Cerebellar nuclear complex (tissue), 1 donor: ENCODE measurements at places on chromosomes 12 and 14.
A peak's percentile ranks its signal among the peaks of the same experiment; 100 is the strongest.

- DNase-seq, result no peak
Observed at GRCh38 chr14:104537613-104537988, 42.0 kb upstream of the C14orf180 start.

DNA sequence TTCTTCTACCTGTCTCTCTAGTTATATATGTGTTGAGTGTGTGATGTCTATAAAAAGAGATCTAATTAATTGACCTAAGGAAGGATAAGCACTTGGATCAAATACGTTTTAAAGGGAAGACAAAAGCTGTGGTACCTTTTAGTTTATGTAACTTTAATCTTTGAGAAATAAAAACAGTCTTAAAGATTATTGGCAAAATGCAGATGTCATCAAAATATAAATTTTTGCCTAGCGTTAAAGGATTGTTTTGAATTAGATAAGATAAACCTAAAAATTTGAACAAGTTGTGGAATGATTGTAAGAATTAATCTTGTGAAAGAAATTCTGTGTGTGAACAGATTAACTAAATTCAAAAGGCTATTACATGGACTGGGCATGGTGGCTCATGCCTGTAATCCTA is 42.9 kb downstream of the C12orf56 start:
- DNase-seq, result no peak

DNA sequence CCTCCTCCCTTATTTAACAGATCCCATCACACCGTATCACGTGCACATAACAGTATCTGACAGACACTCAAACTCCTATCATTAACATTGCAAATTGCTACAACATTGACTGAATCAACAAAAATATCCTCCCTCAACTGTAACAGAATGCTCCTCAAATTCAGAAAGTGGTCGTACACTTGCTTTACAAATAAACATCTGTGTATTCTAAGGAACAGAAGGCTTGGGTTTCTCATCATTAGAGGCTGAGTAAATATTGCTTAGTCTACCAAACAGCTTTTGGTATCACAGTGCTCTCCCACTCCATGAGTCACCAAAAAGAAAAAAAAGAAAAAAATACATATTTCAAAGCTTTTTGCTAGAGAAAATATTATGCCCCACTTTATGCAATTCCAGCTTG is 23.9 kb downstream of the FERMT2 start:
- DNase-seq, result no peak

GRCh38 chr14:60254176-60254575 is 5.2 kb downstream of the PPM1A start:
- no peak for DNase-seq

GRCh38 chr14:89702876-89703200 is 251.7 kb downstream of the EFCAB11 start:
- DNase-seq, result no peak

GRCh38 chr12:98699586-98699985 is 54.5 kb downstream of the APAF1 start:
- no peak for DNase-seq

DNA sequence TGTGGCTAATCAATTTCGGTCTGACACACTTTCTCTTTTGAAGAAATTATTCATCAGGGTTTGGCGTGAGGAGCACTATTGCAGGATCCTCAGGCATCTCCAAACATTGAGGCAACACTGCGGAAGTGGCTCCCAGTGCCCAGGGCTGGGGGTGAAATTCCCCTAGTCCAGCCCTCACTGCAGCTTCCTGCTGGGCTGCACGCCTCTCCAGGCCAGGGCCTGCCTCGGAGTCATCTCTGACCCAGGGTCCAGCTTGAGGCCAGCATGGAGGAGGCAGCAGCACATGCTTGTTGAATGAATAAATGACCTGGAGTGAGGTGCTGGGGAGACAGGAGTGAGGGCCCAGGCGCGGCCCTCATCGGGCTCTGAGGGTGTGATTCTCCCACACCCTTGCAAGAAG is 36.0 kb upstream of the TDRD9 start:
- no peak for DNase-seq

GRCh38 chr12:94092516-94093241 is 55.7 kb upstream of the PLXNC1 start:
- no peak for DNase-seq

- no peak for DNase-seq
Observed at GRCh38 chr12:31644536-31644935, 15.0 kb upstream of the ETFBKMT start.

GRCh38 chr12:80707830-80708258 is 410 bp downstream of the MYF6 start:
- no peak for DNase-seq

DNA sequence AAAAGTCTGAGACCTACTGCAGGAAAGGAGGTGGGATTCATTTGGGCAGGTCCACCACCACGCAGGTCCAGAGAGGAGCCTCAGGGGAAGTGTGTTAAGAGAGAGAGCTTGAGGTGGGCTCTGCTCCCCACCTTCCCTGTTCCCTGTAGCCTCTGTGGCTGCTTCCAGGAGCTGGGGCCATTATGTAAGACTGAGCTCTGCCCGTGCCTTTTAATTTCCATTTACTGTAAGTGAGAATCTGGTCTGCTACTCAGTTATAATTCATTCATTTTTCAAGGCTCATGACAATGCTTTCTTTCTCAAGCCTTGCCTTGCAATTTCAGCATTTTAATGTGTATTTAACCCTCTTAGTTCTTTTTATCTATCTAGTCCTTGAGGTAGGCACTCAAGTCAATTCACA is 8.3 kb downstream of the SLC4A8 start:
- DNase-seq, result no peak

DNA sequence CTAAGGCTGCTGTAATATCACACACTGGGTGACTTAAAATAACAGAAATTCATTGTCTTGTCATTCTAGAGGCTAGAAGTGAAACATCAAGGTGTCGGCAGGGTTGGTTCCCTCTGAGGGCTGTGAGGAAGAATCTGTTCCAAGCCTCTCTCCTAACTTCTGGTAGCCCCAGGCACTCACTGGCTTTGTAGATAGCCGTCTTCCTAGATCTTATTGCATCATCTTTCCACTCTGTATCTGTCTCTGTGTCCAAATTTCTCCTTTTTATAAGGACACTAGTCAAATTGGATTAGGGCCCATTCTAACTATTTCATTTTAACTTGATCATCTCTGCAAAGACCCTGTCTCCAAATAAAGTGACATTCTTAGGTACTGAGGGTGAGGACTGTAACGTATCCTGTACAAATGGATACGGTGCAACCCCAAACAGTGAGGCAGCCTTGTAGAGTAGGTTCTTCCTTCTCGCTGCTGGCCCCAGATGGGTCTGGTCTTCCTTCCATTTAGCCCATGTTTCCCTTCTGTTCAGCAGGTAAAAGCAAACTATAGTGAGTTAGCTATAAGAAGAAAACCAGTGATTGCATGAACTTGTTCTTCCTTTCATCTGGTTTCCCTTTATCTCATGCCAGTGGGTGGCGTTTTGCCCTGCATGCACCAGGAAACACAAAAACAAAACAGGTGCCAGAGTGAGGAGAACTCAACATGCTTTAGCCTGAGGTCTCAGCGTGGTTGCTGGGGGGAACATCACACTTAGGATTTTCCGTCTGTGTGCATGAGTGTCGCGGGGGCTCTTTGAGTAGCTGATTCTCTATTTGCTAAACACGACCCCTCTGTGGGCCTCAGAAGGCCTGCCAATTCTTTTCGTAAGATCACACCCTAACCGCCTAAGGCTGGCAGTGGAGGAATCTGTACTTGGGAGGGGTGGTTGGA is 19.5 kb downstream of the TTC9 start:
- DNase-seq, result no peak

- DNase-seq, result no peak
Observed at GRCh38 chr12:54418441-54419087, 502 bp downstream of the ITGA5 start.

DNA sequence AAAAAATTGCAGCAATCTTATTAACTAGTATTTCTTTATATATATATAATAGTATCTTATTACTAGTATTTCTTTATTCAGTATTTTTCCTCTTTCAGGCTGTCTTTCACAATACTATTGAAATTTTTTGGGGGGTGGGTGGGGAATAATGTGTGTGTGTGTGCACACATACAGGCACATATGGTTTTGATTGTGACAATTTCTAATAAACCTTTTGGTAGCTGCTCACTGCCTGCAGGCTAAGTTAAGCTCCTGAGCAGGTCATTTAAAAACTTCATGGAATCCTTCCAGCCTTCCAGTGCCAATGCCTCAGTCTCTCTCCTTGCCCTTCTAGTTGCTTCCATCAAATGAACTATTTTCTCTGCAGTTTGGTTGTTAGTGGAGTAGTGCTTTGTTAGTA is 490.1 kb downstream of the PCNX1 start:
- no peak for DNase-seq

DNA sequence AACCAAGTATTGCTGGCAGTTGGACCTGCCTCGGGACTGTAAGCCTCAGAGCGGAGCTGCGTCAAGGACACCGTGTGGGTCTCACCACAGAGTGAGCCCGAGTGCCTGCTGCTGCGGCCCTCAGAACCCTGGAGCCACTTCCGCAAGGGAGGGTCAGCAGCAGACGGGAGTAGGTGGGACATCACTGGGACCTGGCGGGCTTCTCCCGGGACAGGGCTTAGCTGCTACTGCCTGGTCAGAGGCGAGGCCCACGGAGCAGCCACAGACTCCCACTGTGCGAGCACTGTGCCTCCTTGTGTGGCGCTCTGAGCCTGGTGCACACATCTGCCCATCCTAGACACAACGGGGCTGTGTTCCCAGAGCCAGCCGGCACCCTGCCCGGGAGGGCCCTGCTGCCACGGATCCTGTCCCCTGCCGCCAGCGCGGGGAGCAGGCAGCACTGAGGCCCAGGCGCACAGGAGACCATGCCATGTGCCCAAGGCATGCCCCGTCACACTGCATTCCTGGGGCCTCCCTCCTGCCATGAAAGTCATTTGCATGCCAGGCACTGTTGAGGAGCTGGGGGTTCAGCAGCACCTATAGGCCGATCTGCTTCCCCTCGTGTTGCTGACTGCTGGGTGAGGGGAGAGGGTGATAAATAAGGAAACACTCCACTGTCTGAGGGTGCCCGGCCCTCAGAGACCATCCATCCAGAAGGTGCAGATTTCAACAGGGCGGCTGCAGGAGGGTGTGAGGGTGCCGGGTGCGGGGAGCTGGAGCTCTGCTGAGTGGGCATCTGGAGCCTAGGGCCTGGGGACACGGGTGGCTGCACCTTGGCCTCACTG is 10.0 kb downstream of the HIP1R start:
- DNase-seq, result no peak

- no peak for DNase-seq
Observed at GRCh38 chr12:68042212-68042699, 53.0 kb downstream of the IFNG-AS1 start.

DNA sequence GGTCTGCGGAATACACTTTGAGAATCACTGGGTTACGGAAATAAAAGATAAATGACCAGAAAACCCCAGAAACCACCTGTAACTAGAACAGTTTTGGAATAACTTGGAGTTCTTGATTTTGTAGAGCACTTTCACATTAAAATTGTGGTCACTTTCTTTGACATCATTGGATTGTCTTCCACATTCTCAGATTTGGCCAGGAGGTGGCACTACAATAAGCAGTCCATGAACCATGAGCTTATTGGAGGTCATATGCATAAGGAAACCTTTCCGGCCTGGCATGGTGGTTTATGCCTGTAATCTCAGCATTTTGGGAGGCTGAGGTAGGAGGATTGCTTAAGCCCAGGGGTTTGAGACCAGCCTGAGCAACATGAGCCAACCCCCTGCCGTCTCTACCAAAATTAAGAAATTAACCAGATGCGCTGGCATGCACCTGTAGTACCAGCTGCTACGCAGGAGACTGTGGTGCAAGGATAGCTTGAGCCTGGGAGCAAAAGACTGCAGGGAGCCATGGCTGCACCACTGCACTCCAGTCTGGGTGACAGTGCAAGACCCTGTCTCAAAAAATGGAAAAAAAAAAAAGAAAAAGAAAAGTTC is 107.7 kb upstream of the CAND1 start:
- no peak for DNase-seq

- DNase-seq, result no peak
Observed at GRCh38 chr12:40711121-40711520, 18.9 kb downstream of the CNTN1 start.

DNA sequence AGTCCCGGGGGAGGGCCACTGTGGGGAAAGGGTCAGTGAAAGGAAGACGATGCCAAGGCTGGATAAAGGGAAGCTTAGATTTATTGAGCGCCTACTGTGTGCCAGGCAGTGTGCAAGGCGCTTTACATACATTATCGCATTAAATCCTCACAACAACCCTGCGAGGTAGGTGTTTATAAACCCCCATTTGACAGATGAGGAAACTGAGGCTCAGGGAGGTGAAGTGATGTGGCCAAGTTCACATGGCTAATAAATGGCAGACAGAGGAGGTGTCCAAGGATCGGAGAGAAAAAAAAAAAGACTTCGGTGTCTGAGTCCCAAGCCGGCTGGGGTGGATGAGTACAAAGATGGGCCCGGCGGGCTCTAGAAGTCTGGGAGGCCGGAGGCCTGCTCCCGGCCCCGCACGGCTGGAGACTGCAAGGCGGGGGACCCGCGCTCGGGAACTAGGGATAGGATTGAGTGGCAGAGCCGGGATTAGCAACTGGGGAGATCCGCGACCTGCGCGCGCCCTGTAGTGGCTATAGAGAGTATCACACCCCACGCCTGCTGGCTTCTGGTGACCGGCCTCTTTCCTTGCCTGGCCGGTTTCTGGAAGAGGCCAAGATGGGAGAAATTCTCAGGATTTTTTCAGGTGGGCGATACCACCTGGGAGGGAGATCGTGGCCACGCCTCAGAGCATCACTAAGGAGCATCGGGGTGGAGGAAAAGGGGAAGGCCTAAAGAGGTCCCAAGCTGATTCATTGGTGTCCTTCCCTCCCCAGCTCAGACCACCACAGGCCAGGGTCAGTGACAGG is 3.9 kb downstream of the DDN start:
- DNase-seq, result peak; percentile 5

DNA sequence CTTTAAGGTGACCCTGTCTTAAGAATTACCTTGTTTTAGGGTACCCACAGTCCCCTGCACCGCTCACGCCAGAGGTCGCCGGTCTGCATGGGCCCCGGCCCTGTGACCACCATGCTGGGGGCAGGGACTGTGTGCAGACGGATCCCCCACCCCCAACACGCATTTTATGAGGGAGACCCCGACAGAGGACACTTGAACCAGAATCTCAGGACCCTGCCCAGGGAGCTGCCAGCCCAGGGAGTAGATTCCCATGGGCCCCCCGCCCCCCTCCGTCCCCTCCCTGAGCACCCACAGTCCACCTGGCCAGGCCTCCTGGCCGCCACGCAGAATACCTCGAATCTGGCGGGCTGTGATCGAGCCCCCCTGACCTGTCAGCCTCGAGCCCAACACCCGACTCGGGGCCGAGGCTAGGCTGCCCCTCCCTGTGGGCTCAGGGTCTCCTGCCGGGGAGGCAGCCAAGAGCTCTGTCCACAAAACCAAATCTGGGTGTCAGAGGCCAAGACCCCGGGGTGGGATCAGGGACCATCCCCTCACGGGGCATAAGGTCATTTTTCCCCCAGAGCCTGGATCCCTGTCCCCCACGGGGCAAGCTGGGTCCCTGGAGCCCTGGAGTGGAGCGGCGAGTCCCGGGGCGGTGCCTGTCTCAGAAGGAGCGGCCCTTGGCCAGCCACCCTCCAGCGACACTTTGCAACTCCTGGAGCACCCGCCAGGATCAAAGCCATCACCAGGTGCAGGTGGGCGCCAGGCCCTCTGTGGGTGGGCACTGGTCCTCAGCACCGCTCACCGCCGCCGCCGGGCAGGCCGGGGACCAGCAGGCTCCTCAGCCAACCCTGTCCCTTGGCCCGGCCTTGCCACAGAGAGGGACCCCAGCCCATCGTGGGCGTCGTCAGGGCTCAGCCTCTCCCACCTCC is 155.8 kb upstream of the PKP2 start:
- DNase-seq, result no peak
